ENCODE measurements at places on chromosomes 11 and 22.

DNA sequence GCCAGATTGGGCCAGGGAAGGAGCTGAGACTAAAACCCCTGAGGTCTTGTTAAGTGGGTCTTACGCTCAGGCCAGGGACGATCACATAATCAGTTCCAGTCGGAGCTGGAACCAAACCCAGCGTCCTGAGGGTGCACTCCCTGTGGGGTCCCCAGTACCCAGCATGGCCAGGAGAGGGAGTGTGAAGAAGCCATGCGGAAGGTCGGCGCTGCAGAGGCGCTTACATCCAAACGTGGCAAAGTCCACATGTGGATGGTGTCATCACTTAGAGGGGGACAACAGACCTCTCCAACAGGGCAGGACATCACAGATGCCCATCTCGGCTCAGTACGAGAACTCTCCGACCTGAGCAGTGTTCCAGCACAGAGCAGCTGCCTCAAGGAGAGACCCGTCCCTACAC is 8.3 kb downstream of the ATP5MGL start:
- no peak for DNase-seq

- no peak for DNase-seq
Measured at GRCh38 chr22:41827671-41828070, 5.2 kb upstream of the SREBF2 start.

DNA sequence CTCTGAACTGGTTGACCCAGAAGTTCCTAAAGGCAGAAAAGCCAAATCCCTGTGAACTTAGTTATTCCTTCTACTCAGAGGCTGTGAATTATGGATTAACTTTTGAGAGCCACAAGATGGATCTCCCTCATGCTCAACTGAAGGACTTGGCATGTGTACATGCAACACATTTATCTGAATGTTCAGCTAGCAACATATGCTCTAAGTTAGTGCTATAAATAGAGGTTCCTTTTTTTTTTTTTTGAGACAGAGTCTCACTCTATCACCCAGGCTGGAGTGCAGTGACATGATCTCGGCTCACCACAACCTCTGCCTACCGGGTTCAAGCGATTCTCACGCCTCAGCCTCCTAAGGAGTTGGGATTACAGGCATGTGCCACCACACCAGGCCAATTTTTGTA is 40.1 kb downstream of the EIF4ENIF1 start:
- no peak for DNase-seq

- DNase-seq: no peak
Measured at GRCh38 chr11:7253800-7254199, 2.1 kb downstream of the SYT9 start.

GRCh38 chr11:7677796-7678201 is 4.5 kb upstream of the CYB5R2 start:
- no peak for DNase-seq

- no peak for DNase-seq
Measured at GRCh38 chr22:50338042-50338573, 5.0 kb upstream of the PPP6R2 start.

GRCh38 chr11:5596607-5597201 is at the start of gene TRIM6:
TRIM6 (plus strand) TSS chr11:5596637; CDS start chr11:5596898, 261 bp downstream.
- no peak for DNase-seq

GRCh38 chr11:25218036-25218435 is 721.2 kb downstream of the LUZP2 start:
- no peak for DNase-seq

DNA sequence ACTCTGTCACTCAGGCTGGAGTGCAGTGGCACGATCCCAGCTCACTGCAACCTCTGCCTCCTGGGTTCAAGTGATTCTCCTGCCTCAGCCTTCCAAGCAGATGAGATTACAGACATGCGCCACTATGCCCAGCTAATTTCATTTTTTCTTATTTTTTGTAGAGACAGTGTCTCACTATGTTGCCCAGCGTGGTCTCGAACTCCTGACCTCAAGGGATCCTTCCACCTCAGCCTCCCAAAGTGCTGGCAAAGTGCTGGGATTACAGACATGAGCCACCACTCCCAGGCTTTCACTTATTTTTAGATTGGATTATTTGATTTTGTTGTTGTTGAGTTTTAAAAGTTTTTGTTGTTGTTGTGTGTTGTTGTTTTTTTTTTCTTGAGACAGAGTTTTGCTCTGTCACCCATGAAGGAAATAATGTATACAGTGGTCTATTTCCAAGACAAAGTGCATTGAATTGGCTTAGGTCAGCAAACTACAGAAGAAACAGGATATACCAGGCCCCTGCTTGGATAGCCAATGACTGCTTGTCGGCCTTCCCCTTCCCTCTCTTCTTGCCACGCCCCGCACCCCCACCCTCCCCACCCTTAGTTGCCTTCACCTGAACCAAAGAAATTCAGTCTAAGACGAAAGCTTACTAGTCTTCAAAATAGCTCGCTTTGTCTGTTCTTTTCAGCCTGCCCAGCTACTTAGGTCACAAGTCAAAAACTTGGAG is 91.8 kb upstream of the CLDN5 start:
- no peak for DNase-seq

DNA sequence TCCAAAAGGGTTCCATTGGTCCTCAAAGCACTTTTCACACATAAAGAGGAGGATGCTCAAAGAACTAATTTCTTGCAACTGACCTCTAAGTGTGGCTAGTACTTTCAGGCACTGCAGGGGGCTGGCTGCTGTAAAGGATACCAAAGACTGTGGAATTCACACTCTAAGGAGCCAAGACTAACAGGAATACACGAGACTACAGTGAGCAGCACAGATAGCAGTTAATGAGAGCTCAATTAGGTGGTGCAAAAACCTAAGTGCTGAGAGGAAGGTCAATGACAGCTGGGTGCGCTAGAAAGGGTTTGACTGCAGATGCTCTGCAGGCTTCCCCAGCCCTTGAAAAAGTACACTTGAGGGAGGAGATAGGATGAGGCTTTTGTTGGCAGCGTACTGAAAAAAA is 124.3 kb upstream of the NTM start:
- no peak for DNase-seq

Data from SW 1271 (cell line).